Stimulated activated CD8-positive, alpha-beta memory T cell treated with anti-CD3 and anti-CD28 coated beads, Interleukin-2, amount 100 ng/mL, for 1 hour (primary cell): ENCODE measurements at places on chromosomes 4 and X.

- DNase-seq: no peak
These were observed 6.2 kb upstream of the TMEM128 start for GRCh38 chr4:4254199-4254598.

GRCh38 chr4:56127716-56128115, 179.0 kb downstream of the CEP135 start:
- no peak for DNase-seq

GRCh38 chr4:185238215-185238681, 28.9 kb downstream of the SNX25 start:
- DNase-seq: no peak

DNA sequence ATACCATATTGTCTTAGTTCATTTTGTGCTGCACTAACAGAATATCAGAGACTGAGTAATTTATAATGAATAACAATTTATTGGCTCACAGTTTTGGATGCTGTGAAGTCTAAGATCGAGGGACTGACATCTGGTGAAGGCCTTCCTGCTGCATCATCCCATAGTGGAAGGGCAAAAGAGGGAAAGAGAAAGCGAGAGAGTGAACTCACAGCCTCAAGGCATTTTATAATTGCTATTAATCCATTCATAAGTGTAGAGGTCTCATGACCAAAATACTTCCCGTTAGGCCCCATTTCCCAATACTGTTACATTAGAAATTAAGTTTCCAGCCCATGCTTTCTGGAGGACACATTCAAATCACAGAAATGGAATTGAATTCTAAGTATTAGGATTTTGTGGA, 554.4 kb downstream of the TRAM1L1 start:
- no peak for DNase-seq

GRCh38 chr4:67035501-67035900, 509.8 kb downstream of the CENPC start:
- DNase-seq: no peak

- no peak for DNase-seq
These were observed 156.2 kb upstream of the SLC7A11 start for GRCh38 chr4:138398322-138398721.

DNA sequence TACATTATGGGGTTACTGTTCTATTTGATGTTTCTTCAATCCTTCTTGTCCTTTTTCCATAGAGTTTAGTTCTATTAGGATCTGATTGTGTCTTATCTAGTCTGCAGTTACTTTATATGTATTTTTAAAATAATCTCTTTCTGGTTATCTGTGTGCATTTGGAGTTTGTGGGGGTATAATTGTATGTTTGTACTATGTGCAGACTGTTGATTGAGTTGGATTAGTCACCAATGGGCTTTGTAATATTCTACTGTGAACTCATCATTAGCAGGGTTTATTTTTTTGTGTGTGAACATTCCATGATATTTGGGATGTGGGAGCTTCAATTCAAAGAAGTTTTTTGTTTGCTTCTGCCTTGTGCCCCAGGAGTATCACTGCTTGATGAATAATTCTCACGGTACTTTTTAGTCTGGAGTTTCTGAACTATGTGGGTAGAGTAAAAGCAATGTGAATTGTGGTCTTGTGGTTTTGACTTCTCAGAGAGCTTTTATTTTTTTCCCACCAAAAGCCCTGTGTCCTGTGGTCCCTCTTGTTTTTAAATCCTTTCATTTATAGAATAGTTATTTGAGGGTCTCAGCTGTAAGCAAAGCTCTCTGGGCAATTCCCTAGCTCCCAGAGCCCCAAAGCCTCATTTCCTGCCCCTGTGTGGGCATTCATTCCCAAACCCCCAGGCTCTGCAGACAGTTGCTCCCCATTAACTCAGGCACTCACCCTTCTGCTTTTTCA, 127.8 kb downstream of the PHKA2 start:
- no peak for DNase-seq

GRCh38 chr4:130203571-130203970, 1107.6 kb downstream of the C4orf33 start:
- DNase-seq: no peak

DNA sequence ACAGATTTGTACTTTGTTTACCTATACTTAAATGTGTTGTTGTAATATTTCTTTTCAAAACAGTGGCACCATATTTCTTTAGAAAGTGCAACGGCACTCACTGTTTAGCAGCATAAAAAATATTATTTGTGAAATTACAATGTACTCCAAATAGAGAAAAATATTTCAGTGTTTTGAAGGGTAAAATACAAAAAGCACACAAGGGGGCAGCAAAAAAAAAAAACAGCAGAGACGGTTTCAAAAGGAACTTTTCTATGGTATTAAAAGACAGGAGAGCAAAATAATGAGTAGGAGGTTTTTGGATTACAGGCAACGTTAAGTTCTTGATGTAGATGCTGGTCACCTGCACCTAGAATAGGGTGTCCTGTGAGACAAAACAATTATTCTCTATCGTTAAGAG, 2.0 kb downstream of the NUDT11 start:
- DNase-seq: no peak

GRCh38 chrX:113545040-113545439, 704.4 kb upstream of the AMOT start:
- no peak for DNase-seq

GRCh38 chrX:47502316-47503125, 19.5 kb upstream of the ZNF41 start:
- DNase-seq: no peak

DNA sequence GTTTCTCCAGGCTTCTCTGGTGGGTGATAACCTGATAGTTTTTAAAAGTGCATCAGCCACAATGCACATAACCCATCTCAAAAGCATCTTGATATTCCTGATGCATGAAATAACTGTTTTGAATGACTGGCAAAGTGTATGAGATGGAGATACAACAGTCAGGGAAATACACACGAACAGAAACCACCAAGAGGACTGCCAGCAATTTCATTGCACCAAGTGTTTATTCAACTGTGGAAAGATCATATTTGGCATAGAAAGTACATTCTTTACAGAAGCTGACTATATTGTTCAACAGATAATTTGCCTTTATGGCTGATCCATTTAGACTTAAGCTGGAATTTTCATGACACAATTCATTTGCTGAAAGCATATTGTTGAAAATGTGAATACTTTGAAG, 139.5 kb downstream of the SLIT2 start:
- DNase-seq: no peak

DNA sequence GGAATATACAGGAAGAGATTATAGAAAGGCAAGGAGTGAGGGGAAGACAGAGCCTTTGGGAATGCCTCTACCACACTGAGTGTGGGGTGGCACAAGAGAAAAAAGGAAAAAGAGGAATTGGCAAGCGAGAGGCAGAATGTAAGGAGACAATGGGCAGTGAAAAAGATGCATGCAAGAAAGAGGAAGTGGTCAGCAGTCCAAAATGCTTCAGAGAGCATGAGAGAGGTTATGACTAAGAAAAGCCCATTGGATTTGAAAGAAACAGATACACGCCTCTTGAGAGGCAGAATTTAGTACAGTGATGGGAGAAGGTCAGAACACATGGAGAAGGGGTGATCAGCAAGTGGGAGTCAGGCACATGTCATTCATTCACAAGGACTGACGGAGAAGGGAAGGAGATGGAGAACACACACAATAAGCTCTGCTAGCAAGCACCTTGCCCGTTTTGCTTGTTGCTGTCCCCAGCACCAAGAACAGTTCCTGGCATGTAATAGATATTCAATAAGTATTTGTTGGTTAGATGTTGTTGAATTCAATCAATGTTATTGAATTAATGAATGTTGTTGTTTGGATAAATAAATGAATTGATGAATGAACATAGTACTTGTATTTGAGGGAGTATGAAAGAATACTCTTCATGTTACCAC, 6.3 kb downstream of the DCHS2 start:
- DNase-seq: no peak

GRCh38 chrX:115972717-115973116, 197.8 kb upstream of the AGTR2 start:
- no peak for DNase-seq

DNA sequence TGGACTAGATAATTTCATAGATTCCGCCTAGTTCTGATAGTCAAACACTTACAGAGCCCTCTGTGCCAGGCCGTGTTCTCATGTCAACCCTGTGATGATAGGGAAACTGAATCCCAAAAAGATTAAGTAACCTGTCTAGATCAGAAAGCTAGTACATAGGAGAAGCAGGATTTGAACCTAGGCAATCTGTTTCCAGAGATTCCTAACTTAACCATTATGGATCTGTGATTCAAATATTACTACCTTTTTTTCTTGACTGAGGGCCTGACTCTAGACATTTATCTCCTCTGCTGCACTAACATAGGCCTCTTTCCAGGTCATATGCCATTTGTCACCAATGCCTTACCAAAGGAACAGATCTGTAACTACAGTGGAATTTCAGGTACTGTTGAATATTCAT, 1.5 kb downstream of the ALAS2 start:
- DNase-seq: no peak

DNA sequence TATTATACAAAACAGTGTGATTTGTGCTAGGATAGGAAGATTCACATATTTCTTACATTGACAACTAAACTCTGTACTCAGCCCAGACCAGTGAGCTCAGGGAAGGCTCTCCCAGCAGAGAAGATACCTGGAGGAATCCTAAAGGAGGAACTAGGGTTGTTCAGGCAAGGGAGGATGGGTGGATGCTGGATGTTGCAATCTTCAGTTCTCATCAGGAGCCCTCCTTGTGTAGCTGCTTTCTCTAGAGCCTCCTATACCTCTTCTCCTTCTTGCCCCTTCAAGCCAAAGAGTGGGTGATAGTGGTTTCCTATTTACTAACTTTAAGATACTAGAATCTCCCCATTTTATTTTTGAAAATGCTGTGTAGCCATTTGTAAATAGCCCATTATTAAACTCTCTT, 117.3 kb downstream of the NKX6-1 start:
- no peak for DNase-seq

DNA sequence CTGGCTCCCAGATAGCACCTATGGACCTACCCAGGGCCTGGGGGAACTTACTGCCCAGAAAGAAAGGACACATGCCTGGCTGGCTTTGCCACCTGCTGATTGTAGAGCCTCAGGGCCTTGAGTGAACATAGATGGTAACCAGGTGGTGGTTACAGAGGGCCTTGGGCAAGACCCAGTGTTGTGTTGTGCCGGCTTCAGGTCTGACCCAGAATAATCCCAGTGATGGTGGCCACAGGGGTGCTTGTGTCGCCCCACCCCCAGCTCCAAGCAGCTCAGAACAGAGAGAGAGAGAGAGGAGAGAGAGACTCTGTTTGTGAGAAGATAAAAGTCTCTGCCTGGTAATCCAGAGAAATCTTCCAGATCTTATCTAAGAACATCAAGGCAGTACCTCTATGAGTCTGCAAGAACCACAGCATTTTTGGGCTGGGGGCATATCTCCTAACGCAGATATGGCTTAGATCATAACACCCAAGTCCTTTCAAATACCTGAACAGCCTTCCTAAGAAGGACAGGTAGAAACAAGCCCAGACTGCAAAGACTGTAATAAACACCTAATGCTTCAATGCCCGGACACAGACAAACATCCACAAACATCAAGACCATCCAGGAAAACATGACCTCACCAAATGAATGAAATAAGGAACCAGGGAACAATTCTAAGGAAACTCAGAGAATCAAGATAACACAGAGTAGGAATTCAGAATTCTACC, 16.3 kb upstream of the RP2 start:
- no peak for DNase-seq

GRCh38 chr4:25246680-25247611, 13.1 kb downstream of the PI4K2B start:
- no peak for DNase-seq

DNA sequence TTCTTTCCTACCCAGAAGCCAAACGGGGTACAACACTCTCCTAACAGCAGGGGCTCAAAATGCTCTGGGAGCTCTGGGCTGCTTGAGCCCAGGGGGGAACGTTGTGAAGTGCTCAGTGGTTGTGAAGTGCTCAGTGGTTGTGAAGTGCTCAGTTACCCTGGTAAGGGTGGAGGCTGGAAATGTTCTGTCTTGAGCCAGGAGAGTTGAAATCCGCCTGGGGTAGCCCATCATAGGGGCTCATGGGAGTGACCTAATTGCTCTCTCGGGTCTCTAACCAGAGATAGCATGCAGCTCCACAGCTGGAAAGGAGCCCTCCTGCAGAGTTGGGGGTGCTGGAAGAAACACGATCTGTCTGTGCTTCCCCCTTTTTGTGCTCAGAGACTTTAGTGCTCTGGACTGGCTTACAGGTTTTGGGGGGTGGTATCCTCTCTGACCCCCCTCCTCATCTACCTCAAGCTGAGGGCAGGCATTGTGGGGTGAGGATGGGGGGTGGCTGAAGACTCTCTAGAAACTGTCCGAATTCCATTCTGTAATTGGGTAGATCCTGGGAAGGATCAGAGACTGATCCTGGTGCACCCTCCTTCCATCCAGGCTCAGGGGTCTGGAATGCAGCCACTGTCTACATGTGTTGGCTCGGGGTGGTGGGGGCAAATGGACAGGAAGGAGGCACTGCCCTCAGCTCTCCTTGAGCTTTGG, 2.7 kb downstream of the EFNB1 start:
- no peak for DNase-seq

- no peak for DNase-seq
These were observed 94.5 kb upstream of the ZNF827 start for GRCh38 chr4:146033149-146033548.

GRCh38 chrX:131646106-131646505, 102.2 kb downstream of the OR13H1 start:
- no peak for DNase-seq

DNA sequence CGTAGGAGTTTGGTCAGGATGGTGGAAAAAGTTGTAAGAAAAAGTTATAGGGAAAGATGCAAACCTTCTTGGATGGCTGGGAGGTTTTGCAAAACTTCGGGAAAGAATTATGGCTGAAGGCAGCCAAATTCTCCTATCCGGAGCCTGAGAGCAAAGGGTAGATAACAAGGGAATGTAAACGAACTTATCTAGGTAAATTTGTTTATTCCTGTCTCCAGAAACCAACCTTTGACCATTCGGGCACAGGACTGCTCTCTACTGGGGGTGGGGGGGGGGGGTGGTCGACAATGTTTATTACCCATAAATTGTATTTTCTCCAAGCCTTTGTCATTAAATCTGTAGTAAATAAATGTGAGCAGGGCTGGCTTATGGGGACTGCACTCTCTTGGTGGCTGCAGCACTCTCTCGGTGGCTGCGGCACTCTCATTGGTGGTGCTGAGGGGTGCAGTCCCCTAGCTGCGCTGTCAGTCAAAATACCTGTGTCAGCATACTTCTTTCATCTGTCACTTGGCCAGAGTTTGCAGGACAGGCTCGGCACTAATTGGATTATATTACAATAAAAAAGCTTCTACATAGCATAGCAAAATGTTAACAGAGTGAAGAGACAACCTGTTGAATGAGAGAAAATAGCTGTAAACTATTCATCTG, 827.8 kb downstream of the SH3BGRL start:
- no peak for DNase-seq

DNA sequence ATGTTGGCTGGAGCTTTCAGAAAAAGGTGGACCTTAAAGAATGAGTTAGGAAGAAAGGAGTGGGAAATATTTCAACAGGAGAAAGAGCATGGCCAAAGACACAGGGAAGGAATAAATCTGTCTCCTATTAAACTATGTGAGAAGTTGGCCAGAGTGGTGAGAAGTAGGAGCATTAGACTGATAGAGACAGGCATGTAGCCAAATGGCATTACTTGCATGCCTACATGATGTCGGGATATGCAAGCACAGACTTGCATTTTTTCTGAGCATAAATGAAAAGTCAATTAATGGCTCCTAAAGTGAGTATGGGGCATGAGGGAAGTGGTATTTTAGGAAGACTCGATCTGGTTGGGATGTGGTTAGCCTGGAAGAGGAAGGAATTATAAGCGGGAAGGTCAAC, 279.6 kb upstream of the PITX2 start:
- DNase-seq: no peak
